Activated naive CD8-positive, alpha-beta T cell treated with anti-CD3 and anti-CD28 coated beads, Interleukin-2, amount 10 ng/mL, durations not matched to agents 7 days and 5 days (primary cell): ENCODE measurements at places on chromosomes 7 and 10.
A peak's percentile ranks its signal among the peaks of the same experiment; 100 is the strongest.

DNA sequence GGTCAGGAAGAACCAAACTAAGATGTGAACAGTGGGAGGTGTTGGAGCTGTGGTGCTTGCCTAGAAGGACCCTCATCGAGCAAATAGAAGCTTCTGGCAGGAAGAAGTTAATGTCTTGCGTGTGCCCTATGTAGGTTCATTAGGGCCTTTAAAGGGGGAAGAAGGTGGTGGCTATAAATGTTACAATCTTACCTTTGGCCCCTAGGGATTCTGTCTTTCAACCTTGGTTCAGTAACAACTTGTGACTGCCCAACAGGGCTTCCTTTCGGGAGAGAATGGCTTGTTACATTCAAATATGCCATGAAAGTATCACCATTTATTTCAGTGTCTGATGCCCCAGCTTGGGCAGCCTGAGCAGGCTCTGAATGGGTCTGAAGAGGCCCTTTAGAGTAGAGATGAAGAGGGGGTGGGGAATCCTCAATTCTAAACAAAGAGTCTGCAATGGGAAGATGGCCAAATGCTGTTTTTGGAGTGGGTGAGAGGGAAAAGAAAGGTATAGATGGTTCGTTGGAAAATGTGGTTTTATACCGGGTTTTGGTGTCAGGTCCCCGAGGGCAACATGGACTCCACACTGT, 108.0 kb downstream of the TCF7L2 start:
- no peak for DNase-seq

GRCh38 chr7:88888684-88889083, 93.1 kb upstream of the TEX47 start:
- no peak for DNase-seq

- DNase-seq = no peak
These were observed 108.6 kb downstream of the TMEM130 start for GRCh38 chr7:98761225-98761624.

DNA sequence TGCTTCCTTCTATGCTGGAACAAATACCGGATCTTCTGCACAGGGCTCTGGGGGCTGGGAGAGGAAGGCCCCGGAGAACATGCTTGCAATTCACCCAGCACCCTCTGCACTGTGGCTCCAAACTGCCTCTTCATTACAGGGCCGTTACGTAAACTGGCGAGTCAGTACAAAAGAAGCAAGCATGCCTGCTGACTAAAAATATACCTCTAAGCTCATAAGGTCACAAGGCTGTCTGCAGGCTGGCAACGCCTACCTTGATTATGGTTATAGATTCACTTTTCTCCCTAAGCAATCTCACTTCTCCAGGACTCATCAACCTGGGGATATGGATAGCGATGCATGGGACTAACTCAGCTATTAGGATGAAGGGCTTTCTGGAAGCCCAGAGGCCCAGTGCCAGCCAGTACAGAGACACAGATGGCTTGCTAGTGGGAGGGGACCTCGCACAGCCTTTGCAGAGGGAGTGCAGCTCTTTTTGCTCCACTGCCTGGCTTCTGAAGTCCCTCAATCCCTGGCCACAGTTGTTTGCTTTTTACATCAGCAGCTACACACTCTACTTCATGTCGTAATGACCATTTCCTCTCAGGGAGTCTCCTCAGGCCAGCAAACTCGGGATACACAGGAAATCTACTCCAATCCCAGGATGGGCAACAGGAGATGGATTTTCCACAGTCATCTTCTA, 96.1 kb downstream of the SH3PXD2A start:
- no peak for DNase-seq

DNA sequence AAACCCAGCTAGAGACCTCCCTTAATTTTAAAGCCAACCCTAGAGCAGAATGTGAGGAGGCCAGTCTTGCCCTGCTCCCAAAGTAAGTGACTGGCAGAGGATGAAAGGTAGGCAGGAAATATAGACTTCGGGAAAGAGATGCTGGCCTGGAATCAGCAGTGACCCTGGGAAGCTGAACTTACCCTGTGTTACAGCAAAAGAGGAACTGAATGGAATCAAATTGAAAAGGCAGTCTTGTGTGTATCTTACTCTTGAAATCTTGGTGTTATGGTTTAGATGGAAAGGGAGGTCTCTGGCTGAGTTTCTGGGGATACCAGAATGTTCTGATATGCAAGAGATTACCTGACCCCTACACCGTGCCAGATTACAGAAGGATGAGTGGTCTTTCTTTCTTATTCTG, 7.9 kb upstream of the CFAP43 start:
- no peak for DNase-seq

- no peak for DNase-seq
These were observed 34.8 kb upstream of the ADO start for GRCh38 chr10:62769574-62770242.

DNA sequence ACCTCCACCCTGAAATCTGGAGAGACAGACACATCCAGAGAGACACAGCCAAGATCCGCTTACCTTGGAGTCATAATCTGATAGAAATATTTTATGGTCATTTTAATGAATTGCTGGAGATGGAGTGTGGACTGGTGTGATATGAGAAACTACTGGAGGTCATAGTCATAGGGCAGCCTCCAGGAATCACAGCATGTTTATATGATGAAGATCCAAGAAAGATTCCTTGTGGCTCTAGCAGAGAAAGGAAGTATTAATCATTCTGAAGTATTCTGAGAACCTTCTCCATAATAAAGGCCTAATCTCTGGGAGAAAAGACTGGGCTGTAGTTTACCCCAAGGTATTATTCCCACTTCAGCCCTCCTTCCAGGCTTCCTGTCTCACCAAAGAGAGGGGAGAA, 38.0 kb downstream of the POLR1F start:
- no peak for DNase-seq

- no peak for DNase-seq
These were observed 103.3 kb downstream of the SEMA3A start for GRCh38 chr7:84091318-84091717.

DNA sequence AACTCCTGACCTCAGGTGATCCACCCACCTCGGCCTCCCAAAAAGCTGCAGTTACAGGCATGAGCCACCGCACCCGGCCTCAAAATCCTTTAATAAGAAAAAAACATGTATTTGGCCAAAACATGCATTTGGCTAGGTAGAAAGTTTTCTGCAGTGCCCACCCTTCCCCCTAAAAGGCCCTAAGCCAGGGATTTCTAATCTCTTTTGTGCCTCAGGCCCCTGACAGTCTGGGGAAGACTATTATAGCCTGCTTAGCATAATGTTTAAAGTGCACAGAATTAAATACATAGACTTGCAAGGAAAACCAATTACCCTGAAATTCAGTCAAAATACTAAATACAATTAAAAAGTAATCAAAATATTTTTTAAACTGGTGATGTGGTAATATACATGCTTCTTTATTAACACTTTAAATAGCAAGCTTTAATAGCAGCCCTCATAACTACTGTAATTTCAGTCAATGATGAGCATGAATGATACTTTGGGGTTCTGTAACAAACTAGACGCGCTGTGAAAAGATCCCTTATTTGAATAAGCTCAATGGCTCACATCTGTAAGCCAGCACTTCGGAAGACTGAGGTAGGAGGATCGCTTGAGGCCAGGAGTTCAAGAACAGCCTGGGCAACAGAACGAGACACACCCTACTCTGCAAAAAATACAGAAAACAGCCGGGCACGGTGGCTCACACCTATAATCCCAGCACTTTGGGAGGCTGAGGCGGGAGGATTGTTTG, 29.9 kb downstream of the SPDYE6 start:
- no peak for DNase-seq

DNA sequence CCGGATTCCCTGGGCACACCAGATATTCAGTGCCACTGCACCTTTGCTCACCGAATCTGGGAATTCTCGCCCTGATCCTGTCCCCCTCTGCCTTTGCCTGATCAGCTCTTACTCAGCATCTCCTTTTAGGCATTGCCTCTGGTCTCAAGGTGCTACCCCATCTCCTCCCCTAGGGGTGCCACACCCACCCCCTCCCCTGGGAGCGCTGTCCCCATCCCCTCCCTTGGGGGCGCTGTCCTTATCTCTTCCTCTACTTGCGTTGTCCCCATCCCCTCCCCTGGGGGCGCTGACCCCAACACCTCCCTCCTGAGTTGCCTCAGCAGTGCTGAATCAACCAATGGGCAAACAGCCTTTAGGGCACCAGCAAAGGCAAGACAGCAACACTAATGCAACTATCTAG, 686.9 kb upstream of the FOXK1 start:
- no peak for DNase-seq

- DNase-seq = peak; percentile 57
These were observed 9.4 kb downstream of the NUB1 start for GRCh38 chr7:151351027-151351426.

- no peak for DNase-seq
These were observed 288.0 kb upstream of the PITRM1 start for GRCh38 chr10:3460420-3461128.

GRCh38 chr10:42475168-42476098, 162.9 kb downstream of the ZNF33B start:
- no peak for DNase-seq
